ENCODE measurements at places on chromosomes 13 and 19. TPM values are rescaled to one million over a fixed set of nuclear protein-coding genes. Genes with fewer than 3 reads are reported as not detected.

DNA sequence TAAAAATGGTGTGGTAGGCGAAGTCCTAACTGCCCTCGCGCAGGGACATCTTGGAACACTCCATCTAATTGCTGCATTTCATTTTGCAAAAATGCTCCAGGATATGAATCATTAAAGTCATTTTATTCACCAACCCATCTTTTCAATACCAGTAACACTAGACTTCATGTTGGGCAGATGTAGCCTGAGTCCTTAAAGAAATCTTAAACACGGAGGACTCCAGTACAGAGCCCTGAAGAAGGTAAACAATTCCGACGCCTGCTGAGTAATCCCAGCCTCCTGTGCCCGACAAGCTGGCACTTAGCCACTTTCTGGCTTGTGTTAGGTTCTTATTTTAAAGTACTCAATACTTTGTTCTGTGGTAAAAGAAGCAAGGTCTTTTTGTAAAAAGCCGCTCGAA lies 58.0 kb upstream of the IRS2 start:
- H3K4me1 ChIP-seq, result peaks cover 16% of the 10 kb centered on the region
- H3K27me3 ChIP-seq, result no peaks in the 10 kb centered on the region
- no peaks in the 10 kb centered on the region for H3K36me3 ChIP-seq
- DNase-seq, result peak; percentile 61
- no peak overlapping the region for H3K4me3 ChIP-seq

DNA sequence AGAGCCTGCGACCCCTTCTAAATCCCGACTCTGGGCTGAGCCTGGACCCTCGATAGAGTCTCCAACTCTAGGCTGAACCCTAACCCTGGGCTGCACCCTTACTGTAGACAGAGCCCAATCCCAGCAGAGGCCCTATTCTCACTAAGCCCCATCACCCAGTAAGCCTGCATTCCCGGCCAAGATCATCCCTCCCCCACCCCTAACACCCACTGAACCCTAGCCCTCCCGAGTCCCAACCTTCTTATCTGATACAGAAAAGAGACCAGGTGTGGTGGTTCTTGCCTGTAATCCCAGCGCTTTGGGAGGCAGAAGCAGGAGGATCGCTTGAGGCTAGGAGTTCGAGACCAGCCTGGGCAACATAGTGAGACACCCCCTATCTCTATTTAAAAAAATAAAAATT lies 2.6 kb upstream of the TNFAIP8L1 start:
- H3K27me3 ChIP-seq, result no peaks in the 10 kb centered on the region
- H3K4me3 ChIP-seq, result peak overlapping the region; percentile 25
- H3K27ac ChIP-seq, result no peak overlapping the region
- no peak for DNase-seq
- no peaks in the 10 kb centered on the region for H3K36me3 ChIP-seq
- H3K4me1 ChIP-seq, result peaks cover 23% of the 10 kb centered on the region

The FGF14 gene
- not detected for total RNA-seq

- no peak overlapping the region for H3K4me3 ChIP-seq
- H3K27me3 ChIP-seq, result peaks cover 11% of the 10 kb centered on the region
- no peak for DNase-seq
- H3K27ac ChIP-seq, result no peak overlapping the region
- H3K36me3 ChIP-seq, result no peaks in the 10 kb centered on the region
These were observed 28.8 kb upstream of the SHKBP1 start for GRCh38 chr19:40547836-40548235.

The RHPN2 gene
- total RNA-seq, result 5.5 TPM

GRCh38 chr13:99007414-99007986 lies 29.6 kb upstream of the DOCK9 start:
- no peak overlapping the region for H3K4me3 ChIP-seq
- no peaks in the 10 kb centered on the region for H3K27me3 ChIP-seq
- no peaks in the 10 kb centered on the region for H3K36me3 ChIP-seq
- H3K27ac ChIP-seq, result no peak overlapping the region
- no peak for DNase-seq

DNA sequence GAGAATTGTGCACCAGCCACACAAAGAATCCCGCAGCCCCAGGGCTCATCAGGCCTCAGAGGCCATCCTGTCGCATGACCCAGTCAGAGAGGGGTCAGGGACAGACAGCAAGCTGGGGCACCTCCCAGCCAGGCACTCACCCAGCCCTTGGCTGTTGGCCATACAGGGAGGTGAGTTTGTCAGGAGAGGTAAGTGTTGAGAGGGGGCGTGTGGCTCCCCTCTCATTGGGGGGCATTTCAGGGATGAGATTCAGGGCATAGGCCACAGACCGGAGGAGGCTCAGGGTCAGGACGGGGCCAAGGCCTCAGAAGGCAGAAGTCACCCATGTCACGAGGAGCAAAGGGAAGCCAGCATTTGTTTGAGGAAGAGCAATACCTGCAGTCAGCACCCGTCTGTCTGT lies 37.1 kb downstream of the MYO9B start:
- H3K4me1 ChIP-seq, result peaks cover 29% of the 10 kb centered on the region
- DNase-seq, result no peak
- H3K4me3 ChIP-seq, result peak overlapping the region; percentile 46

DNA sequence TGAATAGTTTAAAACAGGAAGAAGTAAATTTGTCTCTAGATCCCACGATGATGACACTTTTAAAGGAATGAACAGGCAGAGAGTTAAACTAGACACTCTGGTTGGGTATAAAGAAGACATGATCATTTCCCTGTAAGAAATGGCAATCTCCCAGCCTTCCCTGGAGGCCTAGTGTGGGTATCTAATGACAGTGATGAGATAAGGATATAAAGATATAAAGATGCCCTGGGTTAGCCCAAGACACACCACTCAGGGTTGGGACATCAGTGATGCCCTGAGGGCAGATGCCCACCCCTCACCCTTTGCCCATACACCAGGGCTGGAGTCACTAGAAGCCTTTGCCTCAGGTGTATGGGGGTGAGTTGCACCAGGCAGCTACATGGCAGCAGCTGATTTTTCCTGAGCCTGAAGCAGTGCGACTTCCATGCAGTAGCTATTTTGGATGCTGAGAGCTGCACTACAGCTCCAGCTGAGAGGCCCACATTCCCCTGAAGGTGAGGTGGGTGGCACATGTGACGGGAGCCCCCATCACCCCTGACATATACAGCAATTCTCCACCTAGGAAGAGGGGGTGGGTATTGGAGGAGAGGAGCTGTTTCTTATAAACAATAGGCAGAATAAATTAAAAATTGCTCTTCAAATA lies 177.5 kb downstream of the NDFIP2 start:
- H3K27ac ChIP-seq, result no peak overlapping the region
- no peaks in the 10 kb centered on the region for H3K27me3 ChIP-seq
- DNase-seq, result no peak
- no peaks in the 10 kb centered on the region for H3K36me3 ChIP-seq
- H3K4me1 ChIP-seq, result peaks cover 15% of the 10 kb centered on the region

- H3K27me3 ChIP-seq, result no peaks in the 10 kb centered on the region
- H3K36me3 ChIP-seq, result no peaks in the 10 kb centered on the region
- no peak overlapping the region for H3K4me3 ChIP-seq
- H3K4me1 ChIP-seq, result peaks cover 11% of the 10 kb centered on the region
These were observed 26.8 kb upstream of the MTIF3 start for GRCh38 chr13:27476943-27477703.

DNA sequence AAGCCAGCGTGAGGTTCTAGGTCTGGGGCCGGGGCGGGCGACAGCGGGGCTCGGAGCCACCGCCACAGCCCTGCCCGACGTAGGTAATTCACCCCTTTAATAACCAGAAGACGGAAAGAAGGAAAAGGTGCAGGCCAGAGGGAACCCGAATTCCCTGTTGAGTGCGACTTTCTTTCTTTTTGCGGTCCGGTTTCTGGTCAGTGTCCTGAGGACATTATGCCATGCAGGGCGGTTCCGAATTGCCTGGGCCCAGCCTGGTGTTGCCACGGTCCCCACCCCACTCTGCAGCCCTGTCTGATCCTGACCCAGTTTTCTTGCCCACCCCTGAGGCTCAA lies 18.4 kb upstream of the TFDP1 start:
- DNase-seq, result no peak
- no peak overlapping the region for H3K4me3 ChIP-seq
- H3K27ac ChIP-seq, result no peak overlapping the region

- no peak overlapping the region for H3K27ac ChIP-seq
- H3K4me3 ChIP-seq, result no peak overlapping the region
- no peaks in the 10 kb centered on the region for H3K4me1 ChIP-seq
- no peaks in the 10 kb centered on the region for H3K36me3 ChIP-seq
These were observed 18.7 kb upstream of the SERP2 start for GRCh38 chr13:44354884-44355283.

The OR7D2 gene
- total RNA-seq, result not detected

DNA sequence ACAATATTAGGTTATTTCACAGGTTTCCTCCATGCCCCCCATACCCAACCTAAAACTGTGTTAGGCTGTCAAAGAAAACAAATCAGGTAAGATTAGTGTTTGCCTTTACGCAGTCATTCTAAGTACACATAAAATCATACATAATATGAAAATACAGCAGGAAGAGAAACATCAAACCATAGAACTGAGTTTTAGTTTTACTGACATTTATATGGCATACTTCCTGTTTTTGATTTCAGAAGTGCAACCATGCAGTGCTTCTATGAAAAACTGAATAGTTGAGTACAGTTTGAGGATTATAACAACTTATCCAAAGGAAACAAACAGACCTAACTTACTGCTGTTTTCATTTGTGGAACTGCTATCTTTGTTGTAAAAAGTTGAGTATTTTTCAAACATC lies 91.3 kb downstream of the KCNRG start:
- no peak overlapping the region for H3K4me3 ChIP-seq
- DNase-seq, result no peak
- peaks cover 19% of the 10 kb centered on the region for H3K36me3 ChIP-seq
- no peak overlapping the region for H3K27ac ChIP-seq
- H3K4me1 ChIP-seq, result peaks cover 19% of the 10 kb centered on the region
- no peaks in the 10 kb centered on the region for H3K27me3 ChIP-seq

DNA sequence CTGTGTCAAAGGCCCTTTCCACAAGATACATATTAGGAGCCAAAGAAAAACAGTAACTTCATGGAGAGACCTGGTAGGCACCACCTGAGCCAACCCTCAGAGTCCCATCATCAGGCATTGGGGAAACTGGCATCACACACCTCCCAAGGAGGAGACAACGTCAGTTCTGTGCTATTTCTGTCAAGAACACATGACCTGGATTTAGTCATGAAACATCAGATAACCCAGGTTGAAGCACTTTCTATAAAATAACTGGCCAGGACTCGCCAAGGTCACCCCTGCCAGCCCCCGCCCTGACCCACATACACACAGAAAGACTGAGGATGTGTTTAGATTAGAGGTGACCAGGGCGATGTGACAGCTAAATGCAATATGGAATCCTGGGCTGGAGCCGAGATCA lies 35.6 kb downstream of the COL4A1 start:
- H3K27ac ChIP-seq, result no peak overlapping the region
- H3K4me3 ChIP-seq, result no peak overlapping the region
- H3K36me3 ChIP-seq, result no peaks in the 10 kb centered on the region
- H3K4me1 ChIP-seq, result no peaks in the 10 kb centered on the region
- H3K27me3 ChIP-seq, result no peaks in the 10 kb centered on the region

- no peak for DNase-seq
- H3K27me3 ChIP-seq, result no peaks in the 10 kb centered on the region
- no peaks in the 10 kb centered on the region for H3K36me3 ChIP-seq
- H3K4me1 ChIP-seq, result peaks cover 6% of the 10 kb centered on the region
- H3K27ac ChIP-seq, result no peak overlapping the region
These were observed 2.8 kb upstream of the CRYL1 start for GRCh38 chr13:20528452-20528851.

The ZNF439 gene
- not detected for total RNA-seq

- no peak for DNase-seq
- H3K4me1 ChIP-seq, result peaks cover 4% of the 10 kb centered on the region
- H3K27me3 ChIP-seq, result no peaks in the 10 kb centered on the region
- H3K27ac ChIP-seq, result no peak overlapping the region
These were observed 284.7 kb downstream of the TSHZ3 start for GRCh38 chr19:31064491-31064890.

- H3K4me1 ChIP-seq, result no peaks in the 10 kb centered on the region
- no peak overlapping the region for H3K4me3 ChIP-seq
- peaks cover 41% of the 10 kb centered on the region for H3K27me3 ChIP-seq
- H3K36me3 ChIP-seq, result no peaks in the 10 kb centered on the region
- DNase-seq, result no peak
These were observed 519.7 kb downstream of the DIAPH3 start for GRCh38 chr13:59643906-59644626.

DNA sequence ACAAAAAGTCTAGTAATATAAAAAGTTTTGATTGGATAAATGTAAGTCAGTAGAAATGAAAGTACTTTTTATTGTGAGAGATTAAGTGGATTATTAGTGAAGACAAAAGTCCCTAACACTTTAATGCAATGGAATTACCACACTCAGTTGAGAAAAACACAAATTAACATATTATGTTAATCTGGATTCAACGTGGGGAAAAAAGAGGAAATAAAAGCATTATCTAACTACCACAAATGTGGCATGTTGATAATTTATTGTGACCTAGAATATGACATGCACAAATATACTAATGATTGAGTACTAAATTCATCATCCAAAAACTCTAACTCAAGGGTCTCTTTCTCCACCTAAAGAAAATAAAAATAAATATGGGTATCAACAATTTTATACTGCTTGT lies 41.5 kb downstream of the FOXO1 start:
- no peaks in the 10 kb centered on the region for H3K27me3 ChIP-seq
- H3K27ac ChIP-seq, result no peak overlapping the region
- H3K4me3 ChIP-seq, result no peak overlapping the region

DNA sequence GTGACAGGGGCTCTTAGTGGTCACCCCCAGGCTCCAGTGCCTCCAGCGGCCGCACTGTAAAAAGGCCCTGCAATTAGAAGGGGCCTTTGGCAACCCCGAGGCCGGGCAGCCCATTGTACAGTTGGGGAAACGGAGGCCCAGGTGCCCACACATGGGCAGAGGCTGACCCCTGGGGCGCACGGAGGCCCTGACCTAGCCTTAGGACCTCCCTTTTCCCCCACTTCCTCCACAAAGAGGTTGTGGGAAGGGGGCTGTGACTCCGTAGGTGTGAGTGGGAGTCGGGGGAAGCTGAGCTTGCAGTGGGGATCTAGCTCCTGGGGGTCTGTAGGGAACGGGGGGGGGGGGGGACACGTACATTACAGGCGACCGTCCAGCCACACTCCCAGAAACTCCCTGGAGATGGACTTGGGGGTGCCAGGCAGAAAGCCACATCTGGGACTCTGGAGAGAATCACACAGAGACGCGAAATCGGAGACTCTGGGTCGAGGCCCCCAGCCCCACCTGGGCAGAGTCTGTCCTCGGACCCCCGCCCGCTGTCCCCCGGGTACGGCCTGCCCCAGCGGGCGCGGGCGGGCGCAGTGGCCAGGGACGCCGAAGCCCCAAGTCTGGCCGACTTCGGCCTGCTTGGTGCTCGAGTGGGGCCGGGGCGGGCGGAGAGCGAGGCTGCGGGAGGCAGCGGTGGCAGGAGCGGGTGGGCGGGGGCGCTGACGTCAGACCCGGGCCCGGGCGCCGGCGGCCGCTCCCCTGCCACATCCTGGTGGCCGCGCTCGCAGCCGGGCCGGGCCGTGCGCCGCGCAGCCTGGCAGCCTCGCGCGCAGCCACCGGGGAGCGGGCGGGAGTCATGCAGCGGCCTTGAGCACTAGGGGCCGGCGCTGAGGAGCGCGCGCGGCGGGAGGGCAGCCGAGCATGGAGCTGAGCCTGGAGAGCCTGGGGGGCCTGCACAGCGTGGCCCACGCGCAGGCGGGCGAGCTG lies at the start of gene ONECUT3:
ONECUT3 (plus strand) TSS at position 750 of the 972 bp plus-strand sequence; CDS start at position 907, 157 bp downstream.
- DNase-seq, result no peak
- H3K4me1 ChIP-seq, result peaks cover 6% of the 10 kb centered on the region
- H3K27me3 ChIP-seq, result peaks cover 47% of the 10 kb centered on the region
- no peaks in the 10 kb centered on the region for H3K36me3 ChIP-seq
- H3K27ac ChIP-seq, result no peak within 1 kb of the TSS

The F10 gene
- total RNA-seq, result not detected

- DNase-seq, result no peak
- no peak overlapping the region for H3K27ac ChIP-seq
- no peak overlapping the region for H3K4me3 ChIP-seq
- H3K4me1 ChIP-seq, result peaks cover 26% of the 10 kb centered on the region
- H3K36me3 ChIP-seq, result peaks cover 35% of the 10 kb centered on the region
These were observed 4.2 kb downstream of the PLPPR2 start for GRCh38 chr19:11359421-11359820.
